Activated CD8-positive, alpha-beta memory T cell treated with anti-CD3 and anti-CD28 coated beads, Interleukin-2, amount 10 ng/mL, durations not matched to agents 7 days and 5 days (primary cell): ENCODE measurements at places on chromosomes 7 and 10. TPM values are rescaled to one million over a fixed set of nuclear protein-coding genes. Genes with fewer than 3 reads are reported as not detected.

GPR26 gene
- total RNA-seq: not detected

LIPF gene
- total RNA-seq: not detected

NPC1L1 gene
- total RNA-seq: not detected

H2AZ2 gene
- 331 TPM for total RNA-seq

WEE2 gene
- total RNA-seq: not detected

PIP gene
- total RNA-seq: not detected

RNF32 gene
- total RNA-seq: 2.0 TPM

SEMA3D gene
- not detected for total RNA-seq

MEST gene
- total RNA-seq: 2.5 TPM

- no peak for DNase-seq
- no peaks in the 10 kb centered on the region for H3K27me3 ChIP-seq
- no peaks in the 10 kb centered on the region for H3K36me3 ChIP-seq
- H3K27ac ChIP-seq: no peak overlapping the region
- H3K4me3 ChIP-seq: no peak overlapping the region
Observed at GRCh38 chr7:136635751-136636150, 232.7 kb upstream of the CHRM2 start.

- H3K36me3 ChIP-seq: peaks cover 5% of the 10 kb centered on the region
- peaks cover 7% of the 10 kb centered on the region for H3K4me1 ChIP-seq
- H3K27ac ChIP-seq: no peak within 1 kb of the TSS
Observed at GRCh38 chr7:73667344-73668102, at the start of gene VPS37D. Gene VPS37D (plus strand): TSS chr7:73667831. CDS start chr7:73667959, 128 bp downstream.

- DNase-seq: no peak
- H3K27ac ChIP-seq: no peak overlapping the region
- no peaks in the 10 kb centered on the region for H3K4me1 ChIP-seq
- peaks cover 11% of the 10 kb centered on the region for H3K27me3 ChIP-seq
- H3K4me3 ChIP-seq: no peak overlapping the region
Observed at GRCh38 chr10:133165556-133166503, 5.8 kb downstream of the KNDC1 start.

GRCh38 chr10:96441987-96442643 lies 71.6 kb downstream of the TLL2 start:
- no peak for DNase-seq
- H3K4me3 ChIP-seq: no peak overlapping the region
- H3K27me3 ChIP-seq: peaks cover 21% of the 10 kb centered on the region
- H3K36me3 ChIP-seq: no peaks in the 10 kb centered on the region
- H3K27ac ChIP-seq: no peak overlapping the region
- H3K4me1 ChIP-seq: no peaks in the 10 kb centered on the region

GRCh38 chr10:60234551-60234950 lies 155.1 kb downstream of the ANK3 start:
- peaks cover 9% of the 10 kb centered on the region for H3K27me3 ChIP-seq
- no peak overlapping the region for H3K4me3 ChIP-seq
- no peak overlapping the region for H3K27ac ChIP-seq
- DNase-seq: no peak
- no peaks in the 10 kb centered on the region for H3K36me3 ChIP-seq

DNA sequence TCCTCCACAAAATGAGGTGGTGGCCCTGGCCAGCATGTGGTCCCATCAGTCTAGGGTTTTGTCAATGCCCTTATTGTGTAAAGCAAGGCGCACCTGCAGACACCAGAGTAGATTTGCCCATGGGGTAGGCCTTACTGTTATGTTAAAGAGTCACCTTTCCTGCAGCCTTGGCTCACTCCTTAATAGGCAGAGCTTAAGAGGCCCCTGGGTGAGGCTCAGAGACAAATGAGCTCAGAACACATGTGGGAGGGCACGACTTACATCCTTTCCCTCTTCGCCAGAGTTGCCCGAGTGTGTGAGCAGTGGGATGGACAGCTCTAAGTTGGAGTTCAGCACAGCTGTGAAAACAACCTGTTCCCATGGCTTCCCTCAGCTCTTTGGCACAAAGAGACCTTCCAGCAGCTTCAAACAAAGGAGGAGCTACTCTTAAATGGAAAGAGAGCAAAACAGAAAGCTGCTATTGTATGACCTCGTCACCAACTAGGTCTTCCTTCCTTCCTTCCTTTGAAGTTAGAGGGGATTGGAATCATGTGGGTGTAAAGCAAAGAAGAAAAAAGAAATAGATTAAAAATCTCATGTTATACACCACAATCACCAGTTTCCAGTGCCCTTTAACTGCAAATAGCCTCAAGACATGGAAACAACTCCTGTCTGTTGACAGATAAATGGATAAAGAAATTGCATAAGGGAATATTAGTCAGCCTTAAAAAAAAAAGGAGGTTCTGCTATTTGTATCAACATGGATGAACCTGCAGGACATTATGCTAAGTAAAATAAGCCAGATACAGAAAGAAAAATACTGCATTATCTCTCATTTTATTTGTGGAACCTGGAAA lies 11.9 kb upstream of the XPNPEP1 start:
- H3K36me3 ChIP-seq: no peaks in the 10 kb centered on the region
- peak overlapping the region; percentile 63 for H3K4me3 ChIP-seq
- DNase-seq: peak; percentile 45
- peak overlapping the region; percentile 94 for H3K27ac ChIP-seq

DNA sequence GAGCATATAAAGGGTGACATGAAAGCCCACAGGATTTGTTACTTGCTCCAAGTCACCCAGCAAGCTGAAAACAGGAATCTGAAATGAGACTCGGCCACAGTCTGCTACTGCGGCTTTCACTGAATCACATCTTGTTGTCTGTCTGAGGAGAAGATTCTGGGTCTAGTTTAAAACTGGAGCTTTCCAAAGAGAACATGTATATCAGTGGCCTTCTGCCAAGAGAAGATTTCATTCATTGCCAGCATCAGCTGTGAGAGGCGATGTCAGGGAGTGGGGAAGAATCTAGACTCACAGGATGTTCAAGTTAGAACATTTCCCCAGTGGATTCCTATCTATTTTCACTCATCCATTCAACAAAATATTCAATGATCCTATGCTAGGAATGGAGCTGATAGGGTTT lies 122.8 kb downstream of the GALNT17 start:
- no peak for DNase-seq
- no peak overlapping the region for H3K27ac ChIP-seq
- no peaks in the 10 kb centered on the region for H3K36me3 ChIP-seq
- H3K4me3 ChIP-seq: no peak overlapping the region
- H3K4me1 ChIP-seq: no peaks in the 10 kb centered on the region

DNA sequence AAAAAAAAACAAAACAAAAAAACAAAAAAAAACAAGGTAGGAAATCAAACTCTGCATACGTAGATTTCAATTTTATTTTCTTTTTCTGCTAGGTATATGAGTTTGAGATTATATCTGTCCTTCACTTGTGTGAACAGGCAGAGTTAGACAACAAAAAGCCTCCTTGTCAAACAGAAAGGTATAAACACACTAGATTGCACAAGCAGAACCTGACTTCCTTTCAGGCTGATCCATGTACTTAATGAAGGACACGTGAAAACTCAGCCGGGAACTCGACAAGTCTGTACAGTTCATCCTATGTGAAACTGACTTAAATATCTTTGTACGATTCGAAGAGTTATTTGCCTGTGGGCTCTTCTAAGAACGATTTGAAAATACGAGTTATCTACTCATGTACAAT lies 254.1 kb downstream of the ARL4A start:
- H3K4me1 ChIP-seq: no peaks in the 10 kb centered on the region
- no peak for DNase-seq
- no peak overlapping the region for H3K4me3 ChIP-seq
- H3K36me3 ChIP-seq: no peaks in the 10 kb centered on the region
- no peaks in the 10 kb centered on the region for H3K27me3 ChIP-seq
- no peak overlapping the region for H3K27ac ChIP-seq

DNA sequence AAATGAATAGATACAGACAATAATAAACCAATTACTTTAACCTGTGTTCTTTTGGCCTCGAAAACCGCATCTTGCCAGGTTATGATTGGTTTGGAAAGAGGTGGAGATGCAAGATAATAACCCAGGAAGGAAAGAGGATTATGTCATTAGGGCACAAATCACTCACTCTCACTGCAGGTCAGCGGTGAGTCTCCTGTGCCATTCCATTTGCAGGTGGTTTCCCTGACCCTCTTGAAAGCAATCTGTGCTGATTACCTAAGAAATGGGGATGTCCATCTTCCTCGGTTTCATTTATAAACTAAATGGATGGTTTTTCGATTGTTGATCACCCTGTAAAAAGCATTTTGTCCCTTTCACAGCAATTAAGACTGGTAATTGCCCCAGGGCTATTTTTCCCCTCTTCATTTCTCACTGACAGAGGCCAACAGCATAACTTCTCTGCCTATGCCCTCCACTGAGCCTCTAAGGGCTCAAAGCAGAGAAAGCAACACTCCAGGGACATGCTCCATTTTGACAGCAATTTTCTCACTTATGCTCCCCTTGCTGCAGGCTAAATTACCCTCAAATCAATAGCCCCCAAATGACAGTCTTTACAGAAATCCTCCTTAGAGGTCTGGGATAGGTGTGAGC lies 257.5 kb downstream of the IPMK start:
- H3K4me1 ChIP-seq: no peaks in the 10 kb centered on the region
- DNase-seq: no peak
- no peak overlapping the region for H3K4me3 ChIP-seq

DNA sequence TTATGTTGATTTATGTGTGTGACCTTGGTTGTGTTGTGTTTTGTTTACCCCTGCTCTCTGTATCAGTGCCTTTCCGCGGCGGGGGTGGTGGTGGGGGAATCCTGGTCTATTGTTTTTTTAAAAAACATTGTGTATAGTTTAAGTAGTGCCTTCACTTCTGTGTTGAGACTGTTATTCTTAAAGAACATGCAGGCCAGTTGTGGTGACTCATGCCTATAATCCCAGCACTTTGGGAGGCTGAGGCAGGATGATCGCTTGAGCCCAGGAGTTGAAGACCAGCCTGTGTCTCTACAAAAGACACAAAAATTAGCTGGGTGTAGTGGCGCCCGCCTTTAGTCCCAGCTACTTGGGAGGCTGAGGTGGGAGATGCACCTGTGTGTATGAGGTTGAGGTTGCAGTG lies 429.0 kb upstream of the LRGUK start:
- no peak overlapping the region for H3K27ac ChIP-seq
- peaks cover 1% of the 10 kb centered on the region for H3K4me1 ChIP-seq
- no peak for DNase-seq
- H3K36me3 ChIP-seq: no peaks in the 10 kb centered on the region
- H3K27me3 ChIP-seq: no peaks in the 10 kb centered on the region

DNA sequence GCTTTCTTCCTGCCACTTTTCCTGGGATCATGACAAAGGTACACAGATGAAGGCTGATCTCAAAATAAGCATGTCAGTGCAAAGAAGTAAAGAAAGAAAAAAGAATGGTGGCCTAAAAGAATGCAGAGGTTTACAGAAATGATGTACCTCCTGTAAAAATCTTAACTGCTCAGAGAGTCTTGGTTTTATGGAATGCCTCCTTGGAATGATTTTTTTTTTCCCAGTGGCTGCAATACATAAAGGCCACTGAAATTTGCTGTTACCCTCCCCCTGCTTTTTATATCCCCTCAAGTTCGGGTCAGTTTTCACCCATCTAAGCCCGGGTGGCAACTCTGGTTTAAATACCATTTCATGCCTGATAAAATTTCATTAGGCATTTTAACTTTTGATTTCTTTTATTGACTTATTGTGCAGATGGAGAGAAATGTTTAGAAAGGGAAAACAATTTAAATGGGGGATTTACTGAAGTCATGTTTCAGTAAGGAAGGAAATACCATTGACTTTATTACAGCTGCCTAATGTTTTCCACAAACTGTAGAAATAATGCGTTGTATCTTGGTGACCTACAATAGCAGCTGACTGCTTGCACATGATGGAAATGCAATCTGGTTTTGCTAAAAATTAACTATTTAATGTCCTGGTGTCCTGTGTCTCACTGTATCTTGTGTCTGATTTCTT lies 102.5 kb downstream of the SAMD9 start:
- peaks cover 13% of the 10 kb centered on the region for H3K27me3 ChIP-seq
- H3K27ac ChIP-seq: no peak overlapping the region
- H3K4me1 ChIP-seq: no peaks in the 10 kb centered on the region
- no peaks in the 10 kb centered on the region for H3K36me3 ChIP-seq
- DNase-seq: no peak

DNA sequence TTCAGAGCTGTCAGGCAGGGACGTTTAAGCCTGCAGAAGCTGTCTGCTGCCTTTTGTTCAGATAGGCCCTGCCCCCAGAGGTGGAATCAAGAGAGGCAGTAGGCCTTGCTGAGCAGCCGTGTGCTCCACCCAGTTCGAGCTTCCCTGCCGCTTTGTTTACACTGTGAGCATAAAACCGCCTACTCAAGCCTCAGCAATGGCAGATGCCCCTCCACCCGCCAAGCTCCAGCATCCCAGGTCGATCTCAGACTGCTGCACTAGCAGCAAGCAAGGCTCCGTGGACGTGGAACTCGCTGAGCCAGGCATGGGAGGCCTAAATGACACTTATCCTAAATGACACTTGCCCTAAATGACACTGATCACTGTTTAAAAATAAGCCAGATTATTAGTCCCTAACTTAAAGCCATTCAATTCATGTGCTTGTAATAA lies 6.8 kb upstream of the ASB15 start:
- H3K4me3 ChIP-seq: no peak overlapping the region
- no peak overlapping the region for H3K27ac ChIP-seq
- H3K36me3 ChIP-seq: no peaks in the 10 kb centered on the region
- DNase-seq: no peak

GRCh38 chr7:34523226-34523918 lies 134.6 kb upstream of the NPSR1 start:
- no peak overlapping the region for H3K4me3 ChIP-seq
- no peak overlapping the region for H3K27ac ChIP-seq
- no peak for DNase-seq
- H3K36me3 ChIP-seq: no peaks in the 10 kb centered on the region

GRCh38 chr7:128347647-128348097 lies 4.0 kb upstream of the RBM28 start:
- peaks cover 33% of the 10 kb centered on the region for H3K27me3 ChIP-seq
- H3K4me3 ChIP-seq: no peak overlapping the region
- H3K36me3 ChIP-seq: peaks cover 3% of the 10 kb centered on the region
- peaks cover 8% of the 10 kb centered on the region for H3K4me1 ChIP-seq
- peak; percentile 66 for DNase-seq

- H3K36me3 ChIP-seq: no peaks in the 10 kb centered on the region
- H3K27ac ChIP-seq: no peak overlapping the region
- no peaks in the 10 kb centered on the region for H3K4me1 ChIP-seq
Observed at GRCh38 chr10:59027975-59028655, 148.3 kb upstream of the PHYHIPL start.

GRCh38 chr7:3008386-3008785 lies 35.3 kb downstream of the CARD11 start:
- DNase-seq: no peak
- no peak overlapping the region for H3K27ac ChIP-seq
- H3K4me1 ChIP-seq: peaks cover 49% of the 10 kb centered on the region
- H3K4me3 ChIP-seq: no peak overlapping the region
- H3K27me3 ChIP-seq: no peaks in the 10 kb centered on the region

- H3K27ac ChIP-seq: no peak overlapping the region
- no peak for DNase-seq
- H3K36me3 ChIP-seq: no peaks in the 10 kb centered on the region
- H3K4me3 ChIP-seq: no peak overlapping the region
Observed at GRCh38 chr10:11625019-11625735, 13.7 kb upstream of the USP6NL start.
